Left cardiac atrium (tissue), 4 donors: ENCODE measurements at places on chromosomes 12 and 14. TPM values are rescaled to one million over a fixed set of nuclear protein-coding genes. Genes with fewer than 3 reads are reported as not detected.

DNA sequence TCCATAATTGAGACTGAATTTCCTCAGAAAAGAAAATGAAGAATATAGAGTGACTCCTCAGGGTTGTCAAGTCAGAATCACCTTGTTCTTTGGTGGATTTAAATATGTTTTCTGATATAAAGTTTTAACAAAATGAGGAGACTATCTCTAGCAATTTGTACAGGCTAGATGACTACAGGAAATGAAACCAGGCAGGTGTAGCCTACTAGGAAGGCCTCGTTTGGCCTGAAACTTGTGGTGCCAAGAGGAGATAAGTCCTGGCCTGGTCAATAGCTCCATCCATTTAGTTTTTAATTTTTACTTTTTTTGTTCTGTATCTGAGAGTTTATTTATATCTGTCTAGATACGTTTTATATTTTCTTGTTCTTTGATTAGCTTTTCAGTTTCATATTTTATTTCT is 41.5 kb downstream of the SNAPC1 start:
- no peak for DNase-seq

DNA sequence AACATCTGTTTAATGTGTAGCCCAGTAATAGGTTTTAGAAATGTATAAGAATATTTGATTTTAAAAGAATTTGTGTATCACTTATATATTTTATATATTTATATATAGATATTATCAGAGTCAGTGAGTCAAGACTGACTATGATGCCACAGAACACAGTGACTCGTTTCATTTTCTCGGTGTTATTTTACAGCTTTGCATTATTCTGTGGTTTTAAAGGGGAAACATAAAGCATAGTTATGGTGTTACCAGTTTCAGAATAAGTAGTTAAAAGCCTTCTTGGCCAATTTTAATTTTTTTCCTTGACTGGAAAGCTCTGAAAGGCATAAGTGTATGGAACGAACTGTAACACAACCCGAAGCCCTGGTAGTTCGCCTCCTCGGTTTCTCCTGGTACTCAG is 91.0 kb downstream of the GRIP1 start:
- no peak for DNase-seq

- DNase-seq, result no peak
Observed at GRCh38 chr14:36365766-36366165, 45.3 kb upstream of the MBIP start.

The LRRIQ1 gene
- 0.29 TPM for total RNA-seq

The BATF gene
- 1.8 TPM for total RNA-seq
